ENCODE measurements at places on chromosomes 3 and 15.
A peak's percentile ranks its signal among the peaks of the same experiment; 100 is the strongest.

DNA sequence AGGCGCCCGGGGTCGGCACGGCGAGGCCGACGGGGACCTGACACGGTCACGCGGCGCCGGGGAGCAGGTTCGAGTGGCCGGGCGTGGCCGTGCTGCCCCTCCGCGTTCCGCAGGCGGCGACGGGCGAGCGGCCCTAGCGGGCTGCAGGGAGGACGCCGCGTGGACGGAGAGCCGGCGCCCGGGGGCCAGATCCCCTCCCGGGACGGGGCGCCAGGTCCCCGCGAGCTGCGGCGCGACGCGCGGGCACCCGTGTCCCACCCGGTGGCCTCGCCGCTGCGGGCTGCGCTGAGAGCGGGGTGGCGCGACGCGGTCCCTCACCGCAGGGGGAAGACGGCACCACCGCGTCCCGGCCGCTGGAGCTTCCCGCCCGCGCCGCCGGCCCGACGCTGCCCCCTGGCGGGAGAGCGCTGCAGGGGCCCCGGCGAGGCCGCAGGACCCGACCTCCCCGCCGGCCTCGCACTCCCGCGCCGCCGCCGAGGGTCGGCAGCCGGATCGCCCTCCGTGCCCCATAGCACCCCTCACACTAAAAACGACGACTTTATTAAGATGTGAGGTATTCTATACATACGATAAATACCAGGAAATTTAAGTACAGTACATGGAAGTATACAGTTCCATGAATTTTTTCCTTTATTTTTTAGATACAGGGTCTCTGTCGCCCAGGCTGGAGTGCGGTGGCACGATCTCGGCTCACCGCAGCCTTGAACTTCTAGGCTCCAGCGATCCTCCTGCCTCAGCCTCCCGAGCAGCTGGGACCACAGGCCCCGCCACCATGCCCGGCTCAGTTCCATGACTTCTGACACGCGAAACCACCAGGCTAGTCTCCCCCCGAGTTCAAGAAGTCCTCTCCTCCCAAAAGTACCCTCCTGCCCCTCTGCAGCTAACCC lies 1.3 kb upstream of the PIGZ start:
- peak; percentile 50 for DNase-seq

GRCh38 chr3:53259427-53260259 lies 3.8 kb upstream of the TKT start:
- no peak for DNase-seq

DNA sequence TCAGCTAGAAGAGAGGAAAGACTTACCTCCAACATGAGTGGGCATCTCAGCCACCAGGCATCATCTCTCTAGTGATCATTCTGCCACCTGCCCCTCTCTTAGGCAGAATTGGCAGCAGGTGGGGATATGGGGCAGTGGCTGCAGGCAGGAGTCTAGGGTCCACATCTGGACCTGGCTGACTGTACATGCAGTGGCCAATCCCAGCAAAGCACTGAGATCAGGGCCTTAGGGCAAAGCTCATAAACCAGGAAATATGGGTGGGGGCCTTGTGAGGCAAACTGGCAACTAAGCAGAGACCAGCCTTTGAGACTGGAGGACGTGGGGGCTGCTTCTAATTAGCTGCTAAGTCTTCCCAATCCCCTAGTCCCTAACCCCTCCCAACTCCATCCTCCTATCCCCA lies 12.9 kb downstream of the POMGNT2 start:
- DNase-seq: no peak

- DNase-seq: no peak
Measured at GRCh38 chr3:22777834-22778233, 425.3 kb upstream of the UBE2E2 start.

DNA sequence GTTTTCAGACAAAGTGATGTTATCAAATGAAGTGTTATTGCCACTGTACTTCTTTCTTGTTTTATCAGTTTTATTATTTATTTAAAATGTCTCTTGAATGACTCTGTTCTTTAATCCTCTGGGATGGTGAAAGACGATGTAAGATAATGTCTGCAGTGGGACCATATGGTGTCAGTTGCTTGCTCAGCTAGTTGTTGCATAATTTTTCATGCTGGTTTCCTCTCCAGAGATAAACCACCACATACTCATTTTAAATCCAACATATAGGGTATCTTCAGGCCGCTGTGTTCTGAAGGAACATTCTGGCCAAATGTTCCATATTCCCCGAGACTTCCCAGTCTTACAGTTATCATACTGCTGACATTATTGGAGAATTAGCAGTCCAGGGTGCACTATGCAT lies 75.9 kb downstream of the GABRG3 start:
- no peak for DNase-seq

GRCh38 chr3:13022348-13023234 lies 50.6 kb downstream of the IQSEC1 start:
- DNase-seq: no peak

GRCh38 chr3:128080323-128081080 lies 28.3 kb downstream of the SEC61A1 start:
- DNase-seq: no peak

- DNase-seq: no peak
Measured at GRCh38 chr15:66065325-66065724, 188.2 kb downstream of the MEGF11 start.

- no peak for DNase-seq
Measured at GRCh38 chr3:70020906-70021660, 21.6 kb downstream of the SAMMSON start.

GRCh38 chr3:28042707-28043106 lies 198.7 kb upstream of the CMC1 start:
- no peak for DNase-seq

DNA sequence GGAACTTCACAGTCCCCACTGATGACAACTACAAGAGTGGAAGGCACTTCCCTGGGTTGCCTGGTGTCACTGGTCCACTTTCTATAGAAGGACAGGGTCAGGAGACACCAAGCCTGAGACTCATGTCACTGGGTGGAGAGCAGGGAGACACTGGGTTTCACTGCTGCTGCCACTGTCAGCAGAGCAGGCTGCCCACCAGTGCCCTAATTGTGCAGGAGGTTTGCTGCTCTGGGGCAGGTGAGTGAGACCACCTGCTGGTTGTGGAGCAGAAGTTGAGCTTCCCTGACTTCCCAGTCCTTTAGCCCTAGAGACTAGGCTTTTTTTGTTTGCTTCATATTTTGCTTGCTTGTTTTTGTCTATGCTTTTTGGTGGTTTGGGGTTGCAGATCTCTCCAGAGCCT lies 528.4 kb upstream of the RGMA start:
- DNase-seq: no peak

DNA sequence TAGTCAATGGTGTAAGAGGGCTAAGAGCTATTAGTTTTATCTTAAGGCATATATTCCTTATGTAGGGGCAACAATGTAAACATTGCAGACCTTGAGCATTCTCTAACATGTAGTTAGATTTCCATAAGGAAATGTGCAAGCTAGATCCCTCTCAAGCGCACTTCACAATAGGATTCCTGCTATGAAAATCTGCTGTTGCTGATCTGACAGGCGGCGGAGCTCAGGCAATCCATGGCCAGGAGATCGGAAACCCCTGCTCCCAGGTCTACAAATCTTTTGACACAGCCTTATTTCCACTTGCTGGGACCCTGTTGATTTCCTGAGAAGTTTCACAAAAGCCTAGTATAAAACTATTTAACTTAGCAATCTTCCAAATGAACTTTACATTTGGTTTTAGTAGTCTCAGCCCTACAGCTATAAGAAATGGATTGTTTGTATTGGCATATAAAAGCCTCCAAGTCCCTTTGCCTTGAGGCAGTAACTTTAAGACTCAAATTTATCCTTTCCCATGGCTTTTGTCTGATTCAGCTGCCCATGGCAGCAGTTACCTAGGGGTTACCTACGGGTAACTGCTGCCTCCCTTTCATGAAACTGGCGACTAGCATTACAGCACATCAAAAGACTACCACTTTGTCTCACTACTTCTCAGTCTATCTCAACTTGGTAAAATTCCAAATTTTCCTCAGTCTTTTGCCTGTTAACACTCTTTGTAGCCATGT lies 22.7 kb downstream of the TRA2B start:
- no peak for DNase-seq

DNA sequence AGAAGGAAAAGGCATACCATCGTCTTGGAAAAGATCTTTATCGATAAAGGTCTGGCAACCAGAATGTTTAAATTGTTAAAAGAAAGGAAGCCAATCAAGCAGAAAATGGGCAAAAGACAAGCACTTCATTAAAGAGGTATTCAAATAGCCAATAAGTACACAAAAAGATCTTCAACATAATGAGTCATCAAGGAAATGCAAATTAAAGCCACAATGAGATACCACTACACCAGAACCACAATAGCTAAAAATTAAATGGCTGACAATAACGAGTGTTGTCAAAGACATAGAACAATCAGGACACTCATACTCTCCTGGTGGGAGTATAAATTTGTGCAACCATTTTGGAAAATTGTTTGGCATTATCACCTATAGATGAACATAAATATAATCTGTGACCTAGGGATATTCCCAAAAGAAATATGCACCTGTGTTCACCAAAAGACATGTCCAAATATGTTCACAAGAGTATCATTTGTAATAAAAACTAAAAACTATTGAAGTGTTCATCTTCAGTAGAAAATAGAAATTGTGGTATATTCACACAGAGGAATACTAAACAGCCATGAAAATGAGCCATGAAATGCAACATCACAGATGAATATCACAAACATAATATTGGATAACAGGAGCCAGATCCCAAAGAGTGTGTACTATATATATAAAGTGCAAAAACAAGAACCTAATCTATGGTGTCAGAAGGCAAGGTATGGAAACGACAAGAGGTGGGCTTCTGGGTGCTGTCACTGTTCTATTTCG lies 14.4 kb upstream of the BTBD1 start:
- no peak for DNase-seq

- DNase-seq: peak; percentile 1
Measured at GRCh38 chr3:12663401-12663935, 449 bp downstream of the RAF1 start.

DNA sequence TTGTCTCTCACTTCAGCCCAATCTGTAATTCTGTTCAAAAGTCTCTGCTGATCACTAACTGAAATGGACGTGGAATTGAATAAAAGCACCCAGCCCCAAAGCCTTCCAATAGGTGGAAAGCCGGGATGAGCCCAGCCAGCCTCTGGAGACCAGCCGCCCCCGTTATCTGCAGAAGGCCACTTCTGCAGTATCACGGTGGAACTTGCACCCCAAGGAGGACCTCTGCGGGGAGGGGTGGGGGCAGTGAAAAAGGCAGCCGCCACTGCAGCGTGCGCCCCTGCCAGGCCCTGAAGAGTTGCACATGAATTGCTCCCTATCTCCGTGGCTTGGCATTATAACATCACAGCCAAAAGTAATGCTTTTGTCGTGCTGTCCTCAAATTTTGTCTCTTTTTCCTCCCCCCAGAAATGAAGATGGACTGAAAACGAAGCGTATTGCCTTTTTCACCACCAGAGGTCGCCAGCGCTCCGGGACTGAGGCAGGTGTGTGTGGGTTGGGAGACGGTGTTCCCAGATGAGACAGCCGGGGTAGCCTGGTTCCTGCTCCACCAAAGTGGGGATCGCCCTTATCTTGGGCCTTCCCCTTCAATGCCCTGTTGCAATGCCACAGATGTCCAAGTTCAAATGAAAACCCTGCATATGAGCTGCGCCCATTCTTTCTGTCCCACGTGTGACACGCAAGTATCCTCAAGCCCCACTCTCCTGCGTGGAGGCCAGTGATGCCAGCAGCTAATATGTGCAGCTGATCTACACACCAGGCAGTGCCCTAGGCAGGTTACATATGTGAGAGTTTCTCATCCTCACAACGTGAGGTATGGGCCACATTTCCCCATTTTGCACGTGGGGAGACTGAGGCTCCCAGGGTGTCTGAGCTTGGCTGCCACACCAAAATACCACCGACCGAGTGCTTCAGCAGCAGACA lies 96.0 kb downstream of the LRRK1 start:
- peak; percentile 45 for DNase-seq

DNA sequence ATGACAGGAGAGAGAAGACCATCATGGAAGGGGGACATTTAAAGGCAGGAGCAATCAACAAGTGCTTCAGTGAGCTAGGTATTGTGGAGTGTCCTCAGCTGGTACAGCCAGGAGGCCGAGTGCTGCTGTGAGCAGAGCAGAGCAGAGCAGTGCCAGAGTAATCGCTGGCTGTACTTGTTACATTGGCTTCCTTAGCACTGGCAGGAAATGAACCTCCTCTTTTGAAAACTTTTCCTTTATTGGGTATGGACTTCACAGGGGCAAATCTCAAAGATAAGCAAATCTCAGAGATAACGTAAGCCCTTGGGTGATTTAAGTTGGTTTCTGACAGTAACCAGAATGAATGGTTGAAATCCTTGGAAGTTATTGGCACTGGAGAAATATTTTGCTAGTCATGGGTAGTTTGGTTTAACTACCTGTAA lies 2.1 kb downstream of the SH3GL3 start:
- DNase-seq: no peak

GRCh38 chr3:150114273-150114672 lies 143.6 kb upstream of the PFN2 start:
- no peak for DNase-seq

GRCh38 chr15:40418126-40418525 lies 12.5 kb downstream of the IVD start:
- DNase-seq: no peak

DNA sequence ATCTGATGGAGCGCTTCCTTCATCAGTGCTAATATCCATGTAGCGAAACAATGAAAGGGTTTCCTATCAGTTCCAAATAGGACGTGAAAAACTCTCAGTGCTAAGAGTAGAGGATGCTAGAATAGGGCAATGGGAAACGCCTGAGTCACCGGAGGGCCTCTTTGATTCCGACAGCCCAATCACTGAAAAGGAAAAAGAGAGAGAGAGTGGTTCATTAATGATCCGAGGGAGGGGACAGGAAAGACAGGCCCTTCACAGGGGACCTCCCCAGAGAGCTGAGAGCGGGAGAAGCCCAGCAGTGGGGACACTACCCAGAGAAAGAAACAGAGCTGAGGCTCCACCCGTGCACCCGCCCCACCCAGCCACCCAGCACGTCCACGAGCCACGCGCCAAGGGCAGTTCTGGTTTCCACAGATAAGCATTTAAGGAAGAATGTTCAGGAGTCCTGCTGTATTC lies 76.9 kb downstream of the RPN1 start:
- no peak for DNase-seq

- no peak for DNase-seq
Measured at GRCh38 chr15:94229591-94230369, 1.6 kb upstream of the MCTP2 start.

GRCh38 chr15:48144889-48145288 lies 24.1 kb downstream of the SLC24A5 start:
- DNase-seq: no peak

GRCh38 chr3:10312861-10313260 lies 8.1 kb downstream of the SEC13 start:
- DNase-seq: no peak

GRCh38 chr3:195208183-195208582 lies 62.8 kb downstream of the XXYLT1 start:
- no peak for DNase-seq

GRCh38 chr3:112767177-112767576 lies 79.5 kb downstream of the CD200R1L start:
- DNase-seq: no peak

GRCh38 chr3:95738045-95738444 lies 1076.3 kb upstream of the EPHA6 start:
- no peak for DNase-seq

- DNase-seq: no peak
Measured at GRCh38 chr3:4107430-4107829, 195.7 kb upstream of the SETMAR start.

GRCh38 chr3:46496746-46497555 lies 825 bp upstream of the RTP3 start:
- DNase-seq: no peak

Data from stimulated activated CD8-positive, alpha-beta memory T cell treated with anti-CD3 and anti-CD28 coated beads, Interleukin-15, amount 100 ng/mL, for 24 hours (primary cell).